ENCODE measurements at places on chromosomes 16 and 17. TPM values are rescaled to one million over a fixed set of nuclear protein-coding genes. Genes with fewer than 3 reads are reported as not detected.

Gene NEUROD2
- not detected for total RNA-seq

Gene SP2
- 16.8 TPM for total RNA-seq

Gene SDR42E2
- total RNA-seq, result not detected

Gene SDR42E1
- total RNA-seq, result not detected

Gene STXBP4
- total RNA-seq, result 18.6 TPM

Gene TP53TG3D
- total RNA-seq, result not detected

Gene DOC2B
- total RNA-seq, result 0.31 TPM

- no peak for DNase-seq
These were observed 54.9 kb upstream of the NACA2 start for GRCh38 chr17:61645920-61646319.

GRCh38 chr17:78442648-78443218 is 64.3 kb downstream of the PGS1 start:
- DNase-seq, result no peak

DNA sequence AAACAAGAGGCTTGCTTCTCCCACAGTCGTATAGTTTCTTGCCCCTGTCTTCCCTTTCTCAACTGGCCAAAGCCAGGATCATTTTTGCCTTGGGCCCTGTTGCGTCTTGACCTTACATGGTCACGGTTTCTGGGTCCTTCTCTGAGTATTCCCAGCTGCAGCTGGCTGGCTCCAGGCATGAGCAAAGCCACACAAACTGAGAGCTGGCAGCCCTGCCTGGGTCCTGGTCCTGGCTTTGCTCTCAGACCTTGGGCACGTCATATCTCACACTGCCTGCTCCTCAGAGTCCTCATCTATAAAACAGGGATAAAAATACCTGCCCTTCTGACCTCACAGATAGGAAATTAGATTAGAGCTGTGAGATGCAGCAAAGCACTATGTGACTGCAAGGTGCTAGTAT is 277.6 kb downstream of the CBLN1 start:
- DNase-seq, result no peak

- DNase-seq, result peak; percentile 76
These were observed 149.5 kb downstream of the TMEM132E start for GRCh38 chr17:34728771-34729310.

GRCh38 chr17:45227101-45227925 is 5.6 kb downstream of the FMNL1 start:
- DNase-seq, result no peak

DNA sequence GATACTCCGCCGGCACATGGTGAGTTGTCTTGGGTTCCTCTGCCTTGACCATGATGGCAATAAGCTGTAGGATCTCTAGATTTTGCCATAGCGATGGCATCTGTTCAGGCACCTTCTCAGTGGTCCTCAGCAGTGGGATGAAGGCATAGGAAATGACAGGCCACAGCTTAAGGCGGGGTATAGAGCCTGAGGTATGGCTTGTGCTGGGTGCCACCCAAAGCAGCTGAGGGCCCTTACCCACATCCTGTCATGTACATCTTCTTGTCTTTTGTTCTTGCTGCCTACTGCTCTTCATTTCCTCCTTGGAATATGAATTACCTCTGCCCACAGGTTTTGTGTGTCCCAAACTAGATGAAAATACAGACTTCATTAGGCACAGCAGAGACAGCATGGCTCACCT is 29.5 kb downstream of the KAT7 start:
- no peak for DNase-seq

GRCh38 chr17:28938552-28938951 is 12.8 kb downstream of the PHF12 start:
- DNase-seq, result no peak

DNA sequence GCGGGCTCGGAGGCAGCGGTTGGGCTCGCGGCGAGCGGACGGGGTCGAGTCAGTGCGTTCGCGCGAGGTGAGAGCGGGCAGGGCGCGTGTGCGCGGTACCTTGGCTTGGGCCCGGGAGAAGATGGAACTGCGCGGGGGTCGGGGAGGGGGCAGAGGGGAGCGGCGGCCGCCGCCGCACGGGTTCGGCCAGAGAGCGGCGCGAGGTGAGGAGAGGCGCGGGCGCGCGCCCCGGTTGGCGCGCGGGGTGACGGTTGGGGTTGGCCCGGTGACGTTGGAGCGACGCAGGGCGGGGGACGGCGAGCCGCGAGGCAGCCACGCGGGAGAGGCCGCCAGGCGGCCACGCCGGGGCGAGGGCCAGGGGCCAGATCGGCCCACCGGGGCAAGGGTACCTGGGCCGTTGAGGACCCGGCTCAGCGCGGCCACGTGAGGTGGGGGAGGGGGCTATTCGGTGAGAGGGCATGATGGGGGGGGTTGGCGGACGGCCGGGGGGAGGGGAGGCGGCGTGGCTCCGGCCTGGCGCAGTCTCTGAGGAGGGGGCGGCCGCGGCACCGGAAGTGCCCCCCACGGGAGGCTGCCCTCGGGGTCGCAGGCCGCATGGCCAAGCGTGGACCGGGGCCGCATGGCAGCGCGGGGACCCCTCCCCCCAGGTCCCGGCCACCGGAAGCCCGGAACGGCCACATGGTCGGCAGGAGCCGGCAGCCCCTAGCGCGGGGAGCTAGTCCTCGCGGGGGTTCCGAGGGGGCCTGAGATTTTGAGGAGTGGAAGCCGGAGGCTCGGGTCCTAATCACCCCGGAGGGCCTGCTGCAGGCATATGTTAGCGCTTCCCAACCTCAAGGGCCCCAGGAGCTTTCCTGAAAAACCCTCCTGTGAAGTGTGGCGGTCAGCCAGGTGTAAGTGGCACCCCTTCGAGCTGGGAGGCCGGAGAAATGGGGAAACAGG is 527 bp downstream of the EIF5A start:
- DNase-seq, result no peak

DNA sequence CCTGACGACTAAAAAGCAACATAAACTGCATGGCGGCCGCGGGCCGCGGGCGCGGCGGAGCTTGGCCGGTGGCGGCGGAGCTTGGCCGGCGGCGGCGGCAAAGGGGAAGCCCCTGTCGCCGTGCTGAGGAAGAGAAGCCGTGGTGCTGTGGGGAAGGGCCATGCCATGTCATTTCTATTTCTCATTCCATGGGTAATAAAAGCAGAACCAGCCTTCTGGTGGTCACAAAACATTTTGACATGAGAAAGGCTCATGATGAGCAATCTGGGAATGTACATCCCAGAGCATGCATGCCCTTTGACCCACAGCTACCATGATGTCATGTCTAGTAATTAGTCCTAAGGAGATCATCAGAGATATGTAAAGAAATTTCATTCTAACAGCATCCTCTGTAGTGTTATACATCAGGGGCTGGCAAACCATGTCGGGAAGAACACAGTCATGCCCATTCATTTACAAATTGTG is 23.9 kb upstream of the HEATR6 start:
- DNase-seq, result no peak

DNA sequence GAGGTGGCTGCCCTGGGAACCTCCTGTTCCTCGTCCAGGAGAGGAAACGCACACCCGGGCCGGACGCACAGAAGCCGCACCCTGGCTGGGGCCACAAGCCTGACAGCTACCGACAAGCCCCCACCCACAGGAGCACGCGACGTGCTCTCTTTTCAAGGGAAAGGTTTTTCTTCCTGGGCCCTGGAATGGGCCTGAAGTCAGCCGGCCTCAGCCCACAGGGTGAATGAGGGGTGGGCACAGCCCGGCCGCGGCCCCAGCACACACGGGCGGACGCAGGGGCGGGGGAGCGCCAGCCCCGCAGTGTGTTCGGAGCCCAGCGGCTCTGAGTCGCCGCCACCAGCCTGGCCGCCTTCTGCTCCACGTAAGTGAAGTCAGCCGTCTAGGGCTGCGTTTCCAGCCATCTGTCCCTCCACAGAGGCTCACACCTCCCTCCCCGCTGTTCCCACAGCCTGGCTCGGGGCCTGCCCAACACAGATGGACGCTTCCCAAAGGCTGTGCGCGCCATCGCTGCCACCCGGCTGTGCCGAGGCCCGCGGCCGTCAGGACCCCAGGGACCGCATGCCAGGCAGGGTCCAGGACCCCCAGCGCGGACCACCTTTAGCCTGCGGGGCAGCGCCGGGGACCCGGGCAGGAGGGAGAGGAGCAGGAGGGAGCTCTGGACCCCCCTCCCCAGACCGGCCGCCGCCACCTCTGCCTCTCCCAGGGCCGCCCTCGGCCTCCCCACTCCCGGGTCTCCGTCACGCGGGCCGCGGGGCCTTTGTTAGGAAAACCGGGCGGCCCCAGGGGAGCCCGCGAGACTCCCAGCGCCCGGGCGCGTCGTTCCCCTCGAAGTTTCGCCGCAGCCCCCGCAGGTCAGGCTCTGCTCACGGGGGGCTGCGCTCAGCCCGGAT is 36.8 kb downstream of the CBFA2T3 start:
- DNase-seq, result no peak

- no peak for DNase-seq
These were observed 169.3 kb downstream of the RAB11FIP4 start for GRCh38 chr17:31560616-31561235.

- DNase-seq, result no peak
These were observed 2.5 kb downstream of the VASN start for GRCh38 chr16:4373909-4374742.

- DNase-seq, result no peak
These were observed 4.0 kb downstream of the CIAO2B start for GRCh38 chr16:66930189-66930588.

- no peak for DNase-seq
These were observed 66.7 kb downstream of the COX10 start for GRCh38 chr17:14135906-14136590.

DNA sequence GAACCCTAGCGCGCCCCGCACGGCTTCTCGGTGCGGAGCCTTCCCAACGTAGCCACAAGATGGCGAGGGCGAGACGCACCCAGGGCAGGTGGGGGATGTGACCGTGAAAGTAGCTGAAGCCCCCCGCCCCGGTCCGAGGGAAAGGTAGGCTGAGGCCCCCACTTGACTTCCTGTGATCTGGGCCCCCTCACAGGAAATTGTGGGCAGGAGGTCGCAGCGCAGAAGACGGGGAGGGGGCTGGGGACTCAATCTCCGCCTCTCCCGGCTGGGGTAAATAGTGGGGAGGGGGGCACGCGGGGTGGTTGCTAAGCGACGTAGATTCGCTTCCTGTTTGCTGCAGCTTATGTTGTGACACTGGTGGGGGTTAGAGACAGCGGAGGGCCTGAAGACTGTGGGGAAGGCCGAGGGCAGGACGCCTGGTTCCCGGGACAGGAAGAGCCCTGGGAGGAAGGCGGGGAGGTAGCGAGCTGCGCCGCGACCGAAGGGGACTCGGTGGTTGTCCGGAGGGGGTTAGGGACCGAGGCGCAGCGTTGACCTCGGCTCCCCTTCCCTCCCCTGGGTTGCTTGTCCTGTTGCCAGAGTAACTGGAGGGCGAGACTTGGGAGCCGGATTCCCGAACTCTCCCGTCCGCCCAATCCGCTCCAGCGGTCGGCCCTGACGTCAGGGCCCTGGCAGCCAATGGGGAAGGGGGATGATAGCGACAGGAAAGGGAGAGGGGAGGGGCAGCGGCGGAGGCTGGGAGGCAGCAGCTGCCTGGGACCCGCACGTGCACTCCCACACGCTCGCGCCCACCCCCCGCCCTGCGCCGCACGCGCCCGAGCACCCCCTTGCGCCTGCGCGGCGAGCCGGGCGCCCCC is 1.2 kb downstream of the KDM6B start:
- peak; percentile 97 for DNase-seq

DNA sequence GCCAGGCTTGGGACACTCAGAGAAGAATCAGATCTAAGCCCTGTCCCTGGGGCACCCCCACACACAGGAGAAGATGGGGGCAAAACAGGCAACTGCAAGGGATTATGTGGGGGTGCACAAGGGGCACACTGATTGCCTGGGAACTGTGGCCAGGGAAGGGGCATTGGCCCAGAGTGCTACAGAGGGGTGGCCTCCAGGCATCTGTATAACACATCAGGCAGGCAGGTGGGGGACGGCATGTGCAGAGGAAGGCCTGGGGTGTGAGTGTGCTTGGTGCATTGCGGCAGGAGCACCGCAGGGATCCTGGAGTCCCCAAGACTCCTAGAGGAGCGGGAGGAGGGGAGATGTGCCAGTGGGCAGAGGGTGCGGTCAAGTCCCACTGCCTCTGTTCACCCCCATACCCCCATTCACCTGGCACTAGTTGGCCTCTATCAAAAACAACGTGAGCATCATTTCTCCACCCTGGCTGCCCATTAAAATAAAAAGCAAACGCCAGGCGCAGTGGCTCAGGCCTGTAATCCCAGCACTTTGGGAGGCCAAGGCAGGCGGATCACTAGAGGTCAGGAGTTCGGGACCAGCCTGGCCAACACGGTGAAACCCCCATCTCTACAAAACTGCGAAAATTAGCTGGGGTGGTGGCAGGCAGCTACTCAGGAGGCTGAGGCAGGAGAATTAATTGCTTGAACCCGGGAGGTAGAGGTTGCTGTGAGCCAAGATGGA is 41.5 kb downstream of the C16orf82 start:
- DNase-seq, result no peak

- DNase-seq, result no peak
These were observed 6.4 kb downstream of the NGFR start for GRCh38 chr17:49501496-49501895.

Measured in chondrocyte (in vitro differentiated cells).